A549 treated with dexamethasone at 1 μM for 4 hours (cell line): ENCODE measurements at places on chromosomes 1 and 21. TPM values are rescaled to one million over a fixed set of nuclear protein-coding genes. Genes with fewer than 3 reads are reported as not detected.

Gene SSU72
- total RNA-seq = 89.6 to 116 TPM (median 106 TPM) in 5 replicates

Gene YOD1
- total RNA-seq = 6.9 to 10.4 TPM (median 8.7 TPM) in 5 replicates

Gene CKS1B
- total RNA-seq = 301 to 343 TPM (median 324 TPM) in 5 replicates

Gene ATP1A4
- not detected in 5 replicates for total RNA-seq

Gene MFAP2
- total RNA-seq = 0.57 to 2.0 TPM (median 1.3 TPM) in 5 replicates

Gene C1QB
- not detected in 5 replicates for total RNA-seq

Gene HSD3B1
- 0.11 TPM in 1 of 5 replicates, not detected in the others for total RNA-seq

Gene TSPAN2
- total RNA-seq = 0.63 to 1.2 TPM (median 0.84 TPM) in 5 replicates

Gene UCHL5
- total RNA-seq = 38.2 to 49.1 TPM (median 45.2 TPM) in 5 replicates

Gene ADSS2
- 42.7 to 48.9 TPM (median 45.9 TPM) in 5 replicates for total RNA-seq

Gene LCE1D
- total RNA-seq = not detected in 5 replicates
